Karpas-422 (cell line): ENCODE measurements at places on chromosomes 7 and 10. TPM values are rescaled to one million over a fixed set of nuclear protein-coding genes. Genes with fewer than 3 reads are reported as not detected.

Gene POLR2J2
- total RNA-seq: 13.2 and 14.7 TPM in 2 replicates

Gene BMPER
- not detected in 2 replicates for total RNA-seq

Gene ASZ1
- total RNA-seq: not detected in 2 replicates

Gene CEP41
- 3.9 and 7.3 TPM in 2 replicates for total RNA-seq

Gene C10orf143
- total RNA-seq: 0.75 and 3.9 TPM in 2 replicates

Gene PHKG1
- total RNA-seq: 0.22 and 2.8 TPM in 2 replicates

GRCh38 chr7:6317797-6318438 lies 45.5 kb upstream of the CYTH3 start:
- no peak for DNase-seq

GRCh38 chr10:62728479-62728878 lies 76.0 kb upstream of the ADO start:
- DNase-seq: no peak

GRCh38 chr10:122703483-122704448 lies 4.1 kb upstream of the C10orf120 start:
- DNase-seq: peak; percentile 85

DNA sequence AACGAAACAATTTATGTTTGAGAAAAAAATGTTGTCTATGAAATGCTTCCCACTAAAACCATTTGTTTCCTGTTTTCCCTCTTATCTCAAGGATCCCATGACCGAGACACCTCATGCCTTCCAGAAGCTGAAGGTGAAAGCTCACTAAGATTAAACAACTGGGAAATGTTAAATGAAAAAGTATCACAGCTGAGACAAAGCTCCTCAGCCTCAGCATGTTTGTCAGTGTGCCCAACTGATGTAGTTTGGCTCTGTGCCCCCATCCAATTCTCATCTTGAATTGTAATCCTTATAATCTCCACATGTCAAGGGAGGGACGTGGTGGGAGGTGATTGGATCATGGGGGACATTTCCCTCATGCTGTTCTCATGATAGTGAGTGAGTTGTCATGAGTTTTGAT lies 327.3 kb downstream of the HTR7 start:
- DNase-seq: no peak

DNA sequence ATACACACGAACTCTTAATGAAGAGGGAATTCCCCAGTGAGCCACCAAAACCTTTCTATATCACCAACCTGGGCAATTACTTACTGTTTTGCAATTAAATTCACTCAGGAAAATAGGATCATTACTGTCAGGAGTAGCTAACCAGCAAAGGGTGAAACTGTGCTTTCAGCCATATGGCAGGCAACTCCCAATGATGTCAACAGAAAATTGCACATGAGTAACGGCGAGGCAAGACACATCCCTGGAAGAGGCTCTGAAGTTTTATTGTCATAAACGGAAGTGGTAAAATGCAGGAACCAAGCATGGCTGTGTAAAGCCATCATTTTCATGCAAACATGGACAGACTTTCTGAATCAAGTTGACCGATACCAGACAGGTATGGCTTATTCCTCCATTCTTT lies 548.9 kb upstream of the AUTS2 start:
- DNase-seq: no peak

DNA sequence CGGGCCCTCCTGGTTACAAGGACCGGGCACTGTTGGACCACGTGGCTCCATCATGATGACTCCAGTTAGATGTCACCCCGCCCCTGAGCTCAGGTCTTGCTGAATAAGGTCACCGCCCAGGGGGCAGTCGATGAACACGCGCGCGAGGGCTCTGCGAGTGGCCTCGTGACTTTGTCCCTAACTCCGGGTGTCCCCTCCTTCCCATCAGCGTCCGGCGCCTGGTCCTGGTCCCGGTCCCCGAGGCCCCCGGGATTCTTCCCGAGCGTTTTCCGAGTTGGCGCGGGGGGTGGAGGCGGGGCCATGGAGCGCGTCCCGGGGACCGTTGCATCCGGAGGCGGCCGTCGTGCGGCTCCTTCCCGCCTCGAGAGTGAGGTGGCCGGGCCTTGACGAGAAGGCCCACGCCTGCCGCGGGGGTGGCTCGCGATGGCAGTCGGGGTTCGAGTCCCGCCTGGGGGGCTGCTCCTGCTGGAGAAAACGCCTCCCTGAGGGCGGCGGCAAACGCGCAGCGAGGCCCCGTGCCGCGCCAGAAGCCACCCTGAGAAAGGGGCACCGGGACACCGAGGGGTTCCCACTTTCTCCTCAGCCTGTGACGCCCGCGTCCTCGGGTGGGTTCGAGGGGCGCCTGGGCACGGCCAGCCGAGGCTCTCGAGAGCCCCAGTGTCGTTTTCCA lies 569 bp upstream of the NPTX2 start:
- DNase-seq: no peak

GRCh38 chr7:12861070-12861469 lies 173.6 kb downstream of the ARL4A start:
- no peak for DNase-seq
